ENCODE measurements at places on chromosomes 6 and 20.

GRCh38 chr20:45179166-45179565 lies 4.5 kb downstream of the PI3 start:
- no peak for DNase-seq

- DNase-seq = no peak
Observed at GRCh38 chr6:12354499-12354898, 64.3 kb downstream of the EDN1 start.

DNA sequence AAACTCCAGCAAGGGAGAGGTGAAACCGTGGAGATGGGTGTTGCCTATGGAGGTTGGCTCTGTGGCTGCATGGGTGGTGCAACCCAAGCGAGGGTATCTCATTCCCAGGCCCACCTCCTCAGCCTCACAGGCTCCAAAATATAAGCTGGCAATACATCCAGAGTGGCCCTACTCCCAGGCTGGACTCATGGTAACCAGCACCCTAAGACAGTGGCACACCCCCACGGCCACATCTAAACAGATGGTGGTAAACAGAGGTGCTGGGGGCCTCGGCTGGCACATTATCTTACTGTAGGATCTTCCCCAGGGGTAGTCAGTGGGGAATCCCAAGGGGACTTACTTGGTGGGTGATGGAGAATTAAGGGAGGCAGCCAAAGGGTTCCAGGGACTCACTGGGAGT lies 33.7 kb upstream of the CCND3 start:
- no peak for DNase-seq

GRCh38 chr6:115000736-115001135 lies 657.9 kb upstream of the HS3ST5 start:
- DNase-seq = no peak

DNA sequence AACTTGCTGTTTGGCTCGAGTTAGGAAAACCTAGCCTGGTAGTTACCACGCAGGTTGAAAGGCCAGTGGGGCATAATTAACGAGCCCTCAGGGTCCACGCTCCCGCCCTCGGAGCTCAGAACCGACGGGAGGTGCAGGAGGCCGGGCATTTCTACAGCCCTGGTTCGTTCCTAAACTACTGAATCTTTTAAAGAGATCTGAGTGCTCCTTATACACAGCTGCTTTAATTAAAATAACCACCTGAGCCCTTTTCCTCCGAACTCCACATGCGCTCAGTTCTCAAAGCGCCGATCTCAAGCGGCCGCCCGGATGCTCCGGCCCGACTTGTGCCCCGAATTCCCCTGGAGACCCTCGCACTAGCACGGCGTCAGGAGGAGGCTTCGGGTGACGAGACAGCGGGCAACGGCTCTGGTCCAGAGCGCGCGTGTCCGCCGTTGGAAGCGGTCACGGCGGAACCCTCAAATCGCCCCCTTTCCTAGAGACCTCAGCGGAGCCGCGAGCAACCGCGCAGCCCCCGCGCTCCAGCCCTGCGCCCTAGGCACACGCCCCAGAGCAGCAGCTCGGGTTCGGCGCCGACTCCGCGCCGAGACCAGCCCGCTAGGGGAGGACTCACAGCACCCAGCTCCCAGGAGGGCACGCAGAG lies 397 bp downstream of the WDR27 start:
- DNase-seq = no peak

GRCh38 chr6:118980063-118980462 lies 45.1 kb upstream of the MCM9 start:
- DNase-seq = no peak

- DNase-seq = peak; percentile 48
Observed at GRCh38 chr6:444653-445275, 53.2 kb downstream of the IRF4 start.

- DNase-seq = no peak
Observed at GRCh38 chr6:167094820-167095637, 27.9 kb upstream of the CCR6 start.

GRCh38 chr6:38025451-38025850 lies 205.9 kb downstream of the ZFAND3 start:
- DNase-seq = no peak

- no peak for DNase-seq
Observed at GRCh38 chr6:117555262-117555849, 47.0 kb downstream of the GOPC start.

GRCh38 chr20:62814060-62814708 lies 2.7 kb upstream of the COL9A3 start:
- no peak for DNase-seq

- DNase-seq = no peak
Observed at GRCh38 chr20:20593447-20594170, 118.8 kb downstream of the RALGAPA2 start.

GRCh38 chr6:165776691-165777090 lies 113.7 kb upstream of the PDE10A start:
- DNase-seq = no peak

DNA sequence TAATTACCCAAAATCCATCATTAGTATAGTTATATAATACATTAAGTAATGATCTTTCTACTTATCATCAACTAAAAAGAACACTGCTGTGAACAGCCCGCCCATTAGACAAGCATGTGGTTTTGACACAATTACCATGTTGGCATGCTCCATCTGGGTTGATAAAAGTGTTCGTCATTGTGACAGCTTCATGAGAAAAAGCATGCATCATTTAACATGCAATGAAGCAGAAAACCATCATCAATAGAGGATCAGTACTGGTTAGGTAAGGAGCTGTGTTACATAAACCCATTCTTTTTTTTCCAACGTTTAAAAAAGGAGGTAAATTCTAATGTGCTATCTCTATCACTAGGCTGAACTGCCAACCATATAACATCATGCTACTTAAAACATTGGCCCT lies 101.9 kb downstream of the EPB41L2 start:
- no peak for DNase-seq

DNA sequence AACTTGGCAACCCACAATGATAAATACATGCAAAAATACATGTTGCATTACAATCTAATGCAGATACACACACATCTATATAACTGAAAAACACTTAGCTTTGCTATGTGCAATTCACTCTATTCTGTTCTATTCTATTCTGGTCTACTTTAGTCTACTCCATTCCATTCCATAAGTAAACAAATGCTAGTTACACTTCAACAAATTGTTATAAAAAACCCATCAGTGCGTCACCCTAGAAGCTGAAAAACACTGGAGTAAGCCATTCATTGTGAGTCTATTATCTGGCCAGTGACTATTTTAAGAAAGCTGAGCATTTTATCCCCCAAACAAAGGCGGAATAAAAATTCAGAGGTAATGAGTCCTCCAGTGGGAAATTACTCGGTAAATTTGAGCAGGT lies 315.7 kb upstream of the EPHA7 start:
- DNase-seq = no peak

DNA sequence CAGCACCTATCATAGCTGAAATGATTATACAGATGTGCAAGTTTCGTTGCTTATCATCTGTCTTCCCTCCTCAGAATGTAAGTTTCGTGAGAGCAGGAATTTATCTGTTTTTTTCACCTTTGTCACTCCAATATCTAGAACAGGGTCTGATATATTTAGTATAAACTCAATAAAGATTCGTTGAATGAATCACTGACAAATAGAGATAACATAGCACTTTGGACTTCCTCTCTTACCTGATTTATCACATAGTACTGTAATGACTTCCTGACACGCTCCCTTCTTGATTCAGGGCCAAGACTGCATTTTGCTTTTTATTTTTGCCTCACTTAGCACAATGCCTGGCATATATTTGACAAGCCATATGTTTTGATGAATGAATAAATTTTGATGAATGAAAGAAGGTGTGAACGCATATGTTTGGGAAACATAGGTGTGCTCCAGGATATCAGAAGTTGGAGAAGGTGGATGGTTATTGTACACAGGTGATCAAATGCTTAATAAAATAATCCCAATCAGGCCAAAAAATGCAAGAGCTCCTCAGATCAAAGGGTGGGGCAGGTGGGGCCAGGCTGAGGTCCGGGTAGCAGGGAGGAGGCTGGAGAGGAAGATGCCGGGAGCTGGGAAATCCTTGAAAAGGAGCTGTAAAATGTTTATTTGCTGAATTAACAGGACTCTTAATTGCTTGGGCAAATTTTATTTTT lies 33.0 kb downstream of the PIM1 start:
- no peak for DNase-seq

GRCh38 chr6:69179681-69180080 lies 544.6 kb downstream of the ADGRB3 start:
- no peak for DNase-seq

DNA sequence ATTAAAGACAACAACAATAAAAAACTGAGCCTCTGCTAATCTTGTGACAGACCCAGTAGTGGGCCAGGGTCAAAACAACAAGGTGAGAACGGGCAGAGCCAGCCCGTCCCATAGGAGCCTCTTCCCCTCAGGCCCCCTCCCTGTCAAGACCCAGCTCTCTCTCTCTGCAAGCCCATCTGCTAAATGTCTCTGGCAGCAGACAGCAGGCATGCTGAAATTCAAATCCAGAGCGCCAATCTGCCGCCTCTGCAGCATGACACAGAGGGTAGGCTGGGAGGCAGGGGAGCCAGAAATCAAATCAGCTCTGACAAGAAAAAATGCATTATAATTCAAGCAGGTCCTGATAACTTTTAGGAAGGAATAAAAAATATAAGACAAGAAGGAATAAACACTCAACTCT lies 26.3 kb downstream of the METTL24 start:
- DNase-seq = no peak

GRCh38 chr20:44357020-44357419 lies 1.5 kb downstream of the HNF4A start:
- DNase-seq = no peak

- DNase-seq = no peak
Observed at GRCh38 chr6:132888701-132889100, 74.3 kb downstream of the RPS12 start.

DNA sequence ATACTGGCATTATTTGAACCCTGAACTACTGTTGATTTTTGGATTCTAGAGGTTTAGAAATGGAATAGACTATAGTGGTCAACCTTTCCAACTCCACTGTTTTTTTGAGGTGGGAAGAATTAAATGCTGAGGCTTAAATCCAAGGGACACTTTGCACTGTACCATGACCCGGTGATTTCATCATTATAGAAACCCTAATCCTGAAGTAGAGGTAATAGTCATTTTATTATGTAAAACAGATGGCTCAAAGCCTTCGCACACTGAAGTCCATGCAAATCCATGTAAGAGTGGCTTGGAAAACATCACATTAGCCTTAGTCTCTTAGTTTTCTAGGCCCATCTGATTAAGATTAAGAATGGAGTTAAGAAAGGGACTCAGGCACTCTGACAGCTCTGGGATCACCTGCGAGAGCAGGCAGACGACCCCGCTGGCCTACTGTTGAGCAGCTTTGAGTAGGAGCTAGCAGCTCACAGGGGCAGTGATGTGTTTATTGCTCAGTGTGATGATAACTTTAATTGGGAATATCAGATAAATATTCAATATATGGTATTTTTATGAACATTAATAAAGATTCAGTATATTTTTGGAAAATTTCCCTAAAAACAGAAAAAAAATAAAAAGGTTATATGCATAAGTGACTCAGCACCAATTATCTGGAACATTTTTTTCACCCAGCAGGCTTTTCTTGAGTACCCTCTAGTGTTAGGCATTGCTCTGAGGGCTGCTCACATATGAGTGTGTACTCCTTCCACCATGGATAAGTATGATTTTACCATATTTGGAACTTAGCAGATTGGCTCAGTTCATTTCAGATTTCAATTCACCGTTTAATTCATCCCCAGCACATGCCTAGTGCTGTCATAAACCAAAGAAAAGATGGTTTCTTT lies 13.4 kb downstream of the SLX4IP start:
- no peak for DNase-seq

GRCh38 chr6:131840441-131840840 lies 32.6 kb downstream of the ENPP1 start:
- no peak for DNase-seq

DNA sequence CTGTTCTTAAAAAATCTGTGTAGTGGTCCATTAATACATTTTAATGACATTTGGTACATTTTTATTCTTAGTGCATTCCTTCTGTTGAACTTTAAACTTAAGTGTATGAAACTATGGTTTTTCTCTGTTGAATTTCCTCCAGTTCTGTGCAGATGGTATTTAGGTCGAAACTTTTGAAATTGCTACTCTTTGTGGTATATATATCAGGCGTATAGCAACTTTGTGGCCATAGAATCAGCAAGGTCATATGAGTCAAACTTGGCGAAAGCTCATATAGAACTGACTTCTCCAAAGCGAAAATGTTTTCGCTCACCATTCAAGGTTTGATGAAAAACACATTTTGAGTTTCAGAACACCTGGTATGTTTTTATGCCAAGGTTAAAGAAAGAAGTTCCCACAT lies 93.7 kb downstream of the MAP3K4 start:
- DNase-seq = no peak

DNA sequence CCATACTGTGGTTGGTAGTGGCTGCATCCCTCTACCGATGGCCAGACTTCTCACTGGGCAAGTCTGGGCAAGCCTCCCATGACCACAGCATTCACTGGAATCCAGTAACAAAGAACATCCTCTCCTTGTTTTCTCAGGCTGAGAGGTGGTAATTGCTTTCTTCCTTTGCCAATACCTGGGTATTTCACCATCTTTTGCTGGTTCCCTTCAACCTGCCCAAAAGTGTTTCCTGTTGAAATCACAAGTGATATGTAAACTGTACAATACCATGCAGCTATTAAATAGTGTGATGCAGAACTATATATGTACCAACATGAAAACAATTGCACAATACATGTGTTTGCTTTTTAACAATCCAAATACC lies at the start of gene PTCHD4:
TSS of gene PTCHD4 (minus strand) at position 55 of the 364 bp plus-strand sequence. CDS start 42,240 bp downstream, outside the sequence.
- DNase-seq = no peak

DNA sequence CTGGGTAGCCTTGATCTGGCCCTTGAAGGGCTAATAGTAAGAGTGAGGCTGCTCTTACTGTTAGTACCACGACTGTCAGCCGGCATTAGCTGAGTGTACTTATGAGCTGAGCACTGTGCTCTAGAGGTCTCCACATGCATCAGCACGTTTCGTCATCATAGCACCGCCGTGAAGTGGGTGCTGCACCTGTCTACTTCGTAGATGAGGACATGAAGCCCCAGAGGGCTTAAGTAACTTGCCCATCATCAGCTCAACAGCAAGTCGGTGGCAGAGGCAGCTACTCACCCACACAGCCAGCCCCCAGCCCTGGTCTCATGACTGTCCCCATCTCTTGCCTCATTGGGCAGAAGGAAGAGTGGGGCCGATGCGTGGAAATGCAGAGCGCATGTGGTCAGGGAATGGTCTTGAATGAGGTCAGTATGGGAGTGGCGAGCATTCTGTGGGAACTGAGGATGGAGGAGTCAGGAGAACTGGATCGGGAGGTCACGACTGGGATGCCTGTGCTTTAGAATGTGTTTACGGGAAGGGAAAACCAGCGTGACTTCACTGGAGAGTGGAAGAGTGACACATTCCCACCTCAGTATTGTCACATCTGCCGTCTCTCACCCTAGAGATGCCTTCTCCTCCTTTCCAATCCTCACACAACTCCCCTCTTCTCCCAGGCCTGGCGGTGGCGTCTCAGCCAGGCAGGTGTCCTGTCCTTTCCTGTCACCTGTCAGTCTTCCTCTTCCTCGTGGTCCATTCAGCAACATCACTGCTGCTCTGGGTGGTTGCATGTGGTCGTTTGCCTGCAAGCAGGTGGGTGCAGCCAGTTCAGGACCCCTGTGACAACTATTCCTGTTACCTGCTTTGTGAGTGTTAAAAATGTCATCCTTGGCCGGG lies 6.0 kb downstream of the SYTL3 start:
- DNase-seq = no peak
